ENCODE measurements at places on chromosomes 4 and X.

GRCh38 chr4:7206385-7206784, 14.0 kb downstream of the SORCS2 start:
- DNase-seq = no peak

- peak; percentile 24 for DNase-seq
Measured at GRCh38 chr4:56976837-56977320, 527 bp downstream of the NOA1 start.

DNA sequence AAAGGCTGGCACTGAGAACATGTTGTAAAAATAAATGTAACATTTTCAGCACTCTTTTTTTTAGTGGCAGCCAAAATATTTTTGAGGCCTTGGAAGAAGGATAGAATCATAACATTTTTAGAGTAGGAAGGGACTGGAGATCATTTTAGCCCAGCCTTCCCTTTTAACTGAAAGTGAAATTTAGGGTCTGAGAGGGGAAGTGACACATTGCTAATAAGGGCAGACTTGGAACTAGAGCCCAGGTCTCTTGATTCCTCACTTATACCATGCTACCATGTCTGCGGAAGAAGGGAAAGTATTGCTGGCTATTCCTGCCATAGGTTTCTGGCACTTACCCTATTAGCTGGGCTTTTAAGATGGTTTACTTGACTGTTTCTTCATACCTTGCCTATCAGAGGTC, 4.8 kb downstream of the WDR44 start:
- no peak for DNase-seq

DNA sequence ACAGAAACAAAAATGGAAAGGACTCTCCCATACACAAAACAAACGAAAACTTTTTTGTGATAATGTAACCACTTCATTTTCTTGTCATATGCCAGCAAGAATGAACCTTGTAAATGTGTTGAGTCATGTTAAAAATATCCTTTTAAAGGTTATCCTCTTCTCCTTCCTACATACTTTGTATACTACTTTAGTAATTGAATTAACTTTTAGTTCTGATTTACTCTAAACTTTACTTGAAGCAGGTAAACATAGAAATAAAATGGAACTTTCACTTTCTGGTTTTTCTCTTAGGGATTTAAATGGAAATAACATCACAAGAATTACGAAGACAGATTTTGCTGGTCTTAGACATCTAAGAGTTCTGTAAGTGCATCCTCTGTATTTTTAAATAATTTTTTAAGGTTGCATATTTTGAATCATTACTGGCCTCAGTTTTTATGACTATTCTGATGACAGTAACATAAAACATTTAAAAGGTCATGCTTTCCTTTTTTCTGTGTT, 4.7 kb downstream of the SLIT2 start:
- no peak for DNase-seq

GRCh38 chr4:18105030-18106011, 83.8 kb upstream of the LCORL start:
- no peak for DNase-seq

All from GM19239 (cell line).